ENCODE measurements at places on chromosomes 2 and 18.

GRCh38 chr2:10120877-10121574, 1.5 kb upstream of the RRM2 start:
- DNase-seq = peak; percentile 58

- peak; percentile 23 for DNase-seq
Measured at GRCh38 chr2:121335294-121336290, 50.6 kb upstream of the TFCP2L1 start.

DNA sequence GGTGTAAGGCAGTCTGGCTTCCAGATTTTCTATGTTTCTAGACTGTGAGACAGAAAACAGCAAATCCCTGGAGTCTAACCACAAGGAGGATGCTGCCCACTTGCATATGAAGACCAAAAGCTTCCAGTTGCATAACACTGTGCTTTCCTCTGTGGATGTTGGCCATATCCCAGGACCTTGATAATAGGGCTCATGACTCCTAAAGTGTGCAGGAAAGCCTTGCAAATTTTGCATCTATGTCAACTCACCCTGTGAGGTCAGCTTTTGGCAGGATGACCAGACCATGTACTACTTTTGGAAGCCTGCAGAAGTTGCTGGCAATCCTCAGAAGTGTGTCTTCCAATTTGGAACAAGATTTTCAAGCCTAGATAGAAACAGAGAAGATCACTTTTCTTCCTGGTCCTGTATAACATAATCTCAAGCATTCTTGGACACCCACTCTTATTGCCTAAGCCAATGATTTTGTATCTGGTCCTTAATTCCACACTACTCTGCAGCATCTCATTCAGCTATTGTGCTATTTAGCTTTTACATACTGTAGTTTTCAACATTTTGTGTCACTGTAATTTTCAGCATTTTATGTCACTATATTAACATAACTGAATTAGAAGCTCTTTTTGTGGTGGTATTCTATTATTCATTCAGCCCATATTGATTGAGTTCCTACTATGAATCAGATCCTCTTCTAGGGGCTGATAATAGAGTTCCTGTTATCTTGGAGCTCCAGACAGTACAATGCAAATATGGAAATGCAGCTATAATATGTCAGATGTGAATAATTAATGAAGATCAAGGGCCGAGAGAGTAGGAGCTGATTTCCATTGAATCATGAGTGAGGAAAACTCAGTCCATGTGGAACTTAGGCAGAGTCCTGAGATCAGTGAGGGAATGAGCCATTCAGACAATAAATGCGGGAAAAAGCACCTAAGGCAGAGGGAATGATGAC, 85.3 kb upstream of the RAB27B start:
- peak; percentile 88 for DNase-seq

DNA sequence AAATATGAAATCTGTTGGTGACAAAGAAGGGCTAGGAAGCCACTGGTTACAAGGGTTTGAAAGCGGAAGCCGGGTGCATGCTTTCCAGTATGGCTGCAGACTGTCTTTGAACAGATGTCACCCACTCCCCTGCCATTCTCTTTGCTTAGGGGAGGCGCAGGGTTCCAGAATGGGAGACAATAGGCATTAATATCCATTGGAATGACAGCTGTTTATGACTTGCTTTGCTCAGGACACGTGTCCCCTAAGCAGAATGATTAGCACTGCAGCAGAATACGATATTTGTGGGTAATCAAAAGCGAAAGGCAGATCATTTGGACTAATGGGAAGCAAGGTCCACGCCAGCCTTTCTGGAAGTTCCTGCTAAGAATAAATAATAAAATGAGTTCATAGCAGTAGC, 25.8 kb upstream of the NRP2 start:
- no peak for DNase-seq

GRCh38 chr2:43131051-43131889, 95.1 kb downstream of the ZFP36L2 start:
- peak; percentile 88 for DNase-seq

DNA sequence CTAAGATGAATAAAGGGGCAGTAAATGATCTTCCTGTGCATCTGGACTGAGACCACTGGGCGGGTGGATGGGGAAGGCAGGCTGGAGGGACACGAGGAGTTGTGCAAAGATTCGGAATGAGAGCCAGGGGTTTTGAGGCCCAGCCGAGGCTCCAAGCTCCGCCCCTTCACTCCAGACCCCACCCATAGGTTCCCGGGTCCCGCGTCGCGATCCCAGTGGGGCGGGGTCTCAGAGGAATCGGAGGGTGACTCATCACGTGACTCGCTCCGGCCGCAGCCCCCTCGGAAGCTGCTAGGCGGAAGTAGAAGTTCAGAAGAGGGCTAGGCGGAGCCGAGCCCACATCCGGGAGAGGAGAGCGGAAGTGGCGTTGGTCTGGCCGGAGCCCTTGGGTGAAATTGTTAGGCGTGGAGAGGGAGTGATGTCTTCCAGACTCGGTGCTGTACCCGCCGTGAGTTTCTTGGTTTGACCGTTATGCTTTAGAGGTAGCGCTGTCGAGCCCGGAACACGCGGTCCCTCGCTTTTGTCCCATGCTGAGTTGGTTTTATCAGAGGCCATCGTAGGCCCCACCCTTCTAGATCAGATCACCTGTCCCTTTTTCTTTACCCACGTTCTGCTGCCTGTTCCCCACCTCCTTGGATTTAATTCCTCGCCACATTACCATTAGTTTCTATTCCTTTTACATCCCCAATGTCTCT, at the start of gene ZNF512:
Gene ZNF512 (plus strand): TSS at position 348 of the 695 bp plus-strand sequence. CDS start 71 bp downstream, at position 419.
- peak; percentile 95 for DNase-seq

DNA sequence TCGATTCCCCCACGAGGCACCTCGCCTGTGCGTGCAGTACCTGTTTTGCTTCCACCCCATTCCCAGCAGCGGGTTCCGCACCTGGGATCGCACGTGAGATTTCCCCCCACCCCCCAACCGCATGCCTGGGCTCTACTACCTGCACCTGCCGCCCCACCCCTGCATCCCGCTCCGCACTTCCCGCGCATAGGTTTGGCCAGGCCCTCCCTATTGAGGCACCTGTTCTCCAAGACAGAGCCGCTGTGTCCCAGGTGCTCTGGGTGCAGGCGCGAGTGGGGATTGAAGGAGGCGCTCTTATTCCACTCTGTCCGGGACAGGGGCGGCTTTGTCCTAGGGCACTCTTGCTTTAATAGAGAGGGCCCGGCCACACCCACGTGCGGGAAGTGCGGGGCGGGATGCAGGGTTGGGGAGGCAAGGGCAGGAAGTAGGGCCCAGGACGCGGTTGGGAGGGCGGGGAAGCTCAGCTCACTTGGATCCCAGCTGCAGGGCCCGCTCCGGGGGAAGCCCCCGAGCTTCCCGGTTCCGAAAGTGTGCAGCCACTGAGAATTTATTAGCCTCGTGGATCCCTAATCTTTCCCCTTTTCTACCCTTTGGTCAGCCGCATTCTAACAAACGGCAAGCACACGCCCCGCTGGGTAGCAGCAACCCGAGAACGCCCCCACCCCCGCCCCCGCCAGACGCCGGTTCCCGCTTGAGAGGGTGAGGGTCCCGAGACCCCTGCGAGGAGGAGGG, 670 bp upstream of the MOCOS start:
- DNase-seq = peak; percentile 34

- peak; percentile 96 for DNase-seq
Measured at GRCh38 chr2:12320991-12321641, 395.6 kb upstream of the TRIB2 start.

DNA sequence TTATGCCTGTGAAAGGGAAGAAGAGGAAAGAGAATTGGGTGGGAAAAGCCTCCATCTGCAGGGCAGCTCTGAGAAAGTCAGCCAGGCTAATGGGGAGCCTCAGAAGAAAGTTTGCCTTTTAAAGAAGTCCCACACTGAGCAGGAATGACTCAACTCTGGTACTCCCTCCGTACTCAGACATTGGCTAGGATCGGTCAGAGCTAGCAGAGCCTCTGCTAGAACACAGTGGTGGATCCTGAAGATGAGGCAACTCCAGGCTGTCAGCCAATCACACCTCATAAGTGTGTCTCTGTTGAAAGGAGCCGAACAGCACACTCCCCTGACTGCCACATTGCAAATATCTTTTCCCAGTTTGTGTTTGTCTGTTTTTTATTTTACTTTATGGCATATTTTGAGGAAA, 96.9 kb downstream of the HNRNPLL start:
- peak; percentile 61 for DNase-seq

DNA sequence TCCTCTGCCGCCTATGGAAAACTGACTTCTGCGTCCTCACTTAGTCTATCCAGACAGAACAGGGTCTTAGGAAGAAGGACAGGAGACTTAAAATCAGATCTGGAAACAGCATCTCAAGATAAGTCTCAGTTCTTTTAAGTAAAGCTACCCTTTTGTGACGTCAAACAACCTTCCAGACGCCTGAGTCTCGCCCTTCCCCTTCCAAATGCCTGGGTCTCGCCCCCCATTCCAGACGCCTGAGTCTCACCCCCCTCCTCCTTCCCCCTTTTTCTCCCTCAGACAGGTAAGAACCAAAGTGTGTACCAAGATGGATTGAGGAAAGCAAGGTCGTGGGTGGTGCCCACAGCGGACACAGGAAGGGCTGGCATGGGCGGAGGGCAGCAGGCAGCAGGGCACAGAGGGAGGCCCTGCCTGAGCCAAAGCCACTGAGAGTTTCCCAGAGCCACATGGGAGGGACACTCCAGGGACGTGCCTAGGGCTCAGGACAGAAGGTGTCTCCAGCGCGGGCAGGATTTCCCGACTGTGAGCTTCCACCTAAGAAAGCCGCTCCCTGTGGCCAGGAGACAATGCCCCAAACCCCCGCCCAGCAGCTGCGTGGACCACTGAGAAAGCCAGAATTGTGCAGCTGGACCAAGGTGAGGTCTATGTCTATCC, 51.3 kb downstream of the ANKMY1 start:
- no peak for DNase-seq

- no peak for DNase-seq
Measured at GRCh38 chr18:48337053-48337452, 72.1 kb downstream of the ZBTB7C start.

DNA sequence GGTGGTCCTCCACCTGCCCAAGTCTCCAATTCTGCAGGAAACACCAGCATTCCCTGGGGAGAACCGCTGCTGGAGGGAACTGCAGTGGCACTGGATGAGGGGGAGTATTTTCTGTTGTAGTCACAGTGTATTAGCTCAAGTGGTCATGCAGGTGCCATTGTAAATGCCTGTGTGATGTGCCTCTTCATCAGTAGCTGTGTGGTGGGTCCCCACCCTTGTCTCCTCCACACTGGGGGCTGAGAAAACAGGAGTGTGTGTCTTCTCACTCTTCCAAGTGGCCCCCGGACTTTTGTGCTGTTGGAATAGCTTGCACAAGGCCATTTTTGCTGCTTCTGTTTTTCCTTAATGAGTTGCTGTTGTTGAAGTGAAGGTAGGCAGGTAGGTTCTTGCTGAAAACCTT, 8.7 kb downstream of the NCK2 start:
- no peak for DNase-seq

DNA sequence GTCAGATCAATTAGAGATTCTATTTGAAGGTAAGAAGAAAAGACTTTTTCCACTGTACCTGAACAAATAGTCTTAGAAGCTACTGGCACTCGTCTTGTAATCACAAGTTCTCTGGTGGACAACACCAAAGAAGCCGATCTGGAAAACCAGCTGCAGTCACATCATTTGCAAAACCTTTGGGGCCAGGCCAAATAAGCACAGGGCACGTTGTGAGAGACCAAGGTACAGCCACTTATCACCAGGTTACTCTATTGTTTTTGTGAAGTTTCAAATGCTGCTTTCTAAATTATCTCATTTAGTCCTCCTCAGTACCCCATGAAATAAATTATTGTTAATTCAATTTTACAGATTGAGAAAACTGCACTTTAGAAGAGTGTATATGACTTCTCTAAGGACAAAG, 18.5 kb downstream of the ROCK1 start:
- no peak for DNase-seq

- DNase-seq = no peak
Measured at GRCh38 chr18:51279367-51279984, 82.0 kb upstream of the MEX3C start.

- DNase-seq = no peak
Measured at GRCh38 chr2:167987026-167987425, 260.4 kb downstream of the STK39 start.

- peak; percentile 2 for DNase-seq
Measured at GRCh38 chr2:154195644-154196195, 324.0 kb downstream of the GALNT13 start.

DNA sequence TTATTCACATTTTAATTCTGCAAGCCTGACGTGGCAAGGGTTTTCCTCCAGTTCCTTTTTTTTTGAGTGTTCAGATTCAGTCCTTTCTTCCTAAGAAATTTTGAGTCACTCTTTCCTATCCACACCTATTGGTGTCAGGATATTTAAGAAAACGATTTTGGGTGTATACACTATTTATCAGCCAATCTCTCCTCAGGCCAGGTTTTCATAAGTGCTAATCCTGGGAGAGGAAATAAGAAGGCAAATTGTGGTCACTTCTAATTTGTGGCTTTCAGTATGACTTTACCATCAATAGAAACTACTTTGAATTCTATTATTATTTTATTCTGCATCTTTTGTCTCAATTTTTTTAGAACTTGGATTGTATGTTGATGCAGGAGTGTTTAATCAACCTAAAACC, 174.4 kb downstream of the DSEL start:
- no peak for DNase-seq

- DNase-seq = no peak
Measured at GRCh38 chr2:75142081-75142480, 57.2 kb downstream of the TACR1 start.

GRCh38 chr2:60505240-60505879, 48.1 kb downstream of the BCL11A start:
- DNase-seq = no peak

DNA sequence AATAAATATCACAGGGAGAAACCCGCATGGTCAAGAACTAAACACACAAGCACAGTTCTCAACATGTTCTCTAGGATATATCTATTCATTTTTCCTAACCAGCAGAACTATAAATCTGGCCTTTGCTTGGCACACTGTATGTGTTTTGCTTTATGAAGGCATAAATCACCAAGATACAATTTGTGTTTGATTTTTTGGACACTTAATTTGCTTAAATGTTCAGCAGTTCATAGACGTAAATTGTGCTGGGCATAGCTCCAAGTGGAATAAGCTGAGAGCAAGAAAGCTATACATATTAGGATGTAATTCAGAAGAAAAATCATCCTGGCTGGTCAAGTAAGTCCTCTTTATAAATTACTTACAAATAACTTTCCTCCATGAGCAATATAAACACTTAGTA, 341.5 kb upstream of the ATP5MC3 start:
- DNase-seq = no peak

GRCh38 chr2:8654483-8654882, 27.4 kb upstream of the ID2 start:
- DNase-seq = no peak

GRCh38 chr2:190578158-190579057, 43.9 kb upstream of the NEMP2 start:
- no peak for DNase-seq

GRCh38 chr18:21281603-21282002, 39.6 kb downstream of the GREB1L start:
- DNase-seq = no peak

DNA sequence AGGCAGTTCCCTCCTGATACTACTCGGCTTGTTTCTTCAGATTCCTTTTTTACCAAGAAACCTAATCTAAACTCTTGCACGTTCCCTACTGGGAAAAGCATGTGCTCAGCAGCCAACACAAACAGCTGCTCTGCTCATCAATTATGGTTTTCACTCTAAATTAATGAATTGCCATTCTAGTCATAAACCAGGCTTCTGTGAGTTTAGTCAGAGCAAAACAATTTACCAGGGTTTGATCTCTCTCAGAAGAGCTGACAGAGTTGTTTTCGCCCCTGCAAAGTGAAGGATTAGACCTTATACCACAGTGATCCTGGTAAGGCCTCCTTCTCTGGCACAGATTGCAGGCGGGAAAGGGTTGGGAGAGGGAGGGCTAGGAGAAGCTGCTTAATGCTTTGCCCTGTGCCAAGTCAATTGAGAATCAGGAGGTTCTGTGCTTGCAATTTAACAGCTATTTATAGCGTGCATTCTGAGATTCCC, 57.2 kb downstream of the REEP1 start:
- DNase-seq = no peak

- no peak for DNase-seq
Measured at GRCh38 chr2:176503776-176504175, 234.5 kb downstream of the MTX2 start.

Data from HT1080 (cell line).